T-helper 17 cell (primary cell): ENCODE measurements at places on chromosomes 1 and 21. TPM values are rescaled to one million over a fixed set of nuclear protein-coding genes. Genes with fewer than 3 reads are reported as not detected.

- no peak for DNase-seq
Measured at GRCh38 chr21:44306936-44307704, 7.3 kb downstream of the PFKL start.

DNA sequence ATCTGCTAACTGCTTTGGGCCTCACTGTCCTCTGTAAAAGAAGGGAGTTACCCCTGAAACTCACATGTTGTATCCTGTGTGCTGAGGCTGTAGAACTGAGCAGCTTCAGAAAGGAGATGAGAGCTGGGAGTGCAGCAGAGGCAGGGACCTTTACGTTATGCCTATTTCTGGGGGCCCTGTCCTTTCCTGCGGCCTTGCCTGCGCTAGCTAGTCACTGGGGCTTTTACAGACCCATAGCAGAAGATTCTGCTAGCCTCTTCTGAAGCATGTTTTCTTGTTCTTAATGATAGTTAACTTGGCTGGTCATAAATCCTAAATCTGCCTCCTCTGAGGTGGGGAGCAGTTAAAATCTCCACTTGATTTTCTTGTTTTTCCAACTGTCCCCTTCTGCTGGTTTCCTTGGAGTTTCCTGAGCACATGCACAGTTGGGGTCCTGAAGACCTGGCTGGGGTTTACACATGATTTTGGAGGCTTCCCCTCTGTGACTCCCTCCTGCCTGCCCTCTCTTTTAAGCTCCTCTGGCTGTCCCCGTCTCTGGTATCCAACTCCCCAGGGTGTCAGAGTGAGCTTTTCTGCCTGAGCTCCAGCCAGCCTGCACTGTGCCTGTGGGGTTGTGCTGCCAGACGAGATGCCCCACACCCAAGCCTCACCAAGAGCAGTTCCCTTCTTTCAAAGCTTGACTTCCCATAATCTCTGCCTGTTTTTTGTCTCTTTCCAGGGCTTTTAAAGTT lies 76.6 kb downstream of the NOS1AP start:
- no peak for DNase-seq

DNA sequence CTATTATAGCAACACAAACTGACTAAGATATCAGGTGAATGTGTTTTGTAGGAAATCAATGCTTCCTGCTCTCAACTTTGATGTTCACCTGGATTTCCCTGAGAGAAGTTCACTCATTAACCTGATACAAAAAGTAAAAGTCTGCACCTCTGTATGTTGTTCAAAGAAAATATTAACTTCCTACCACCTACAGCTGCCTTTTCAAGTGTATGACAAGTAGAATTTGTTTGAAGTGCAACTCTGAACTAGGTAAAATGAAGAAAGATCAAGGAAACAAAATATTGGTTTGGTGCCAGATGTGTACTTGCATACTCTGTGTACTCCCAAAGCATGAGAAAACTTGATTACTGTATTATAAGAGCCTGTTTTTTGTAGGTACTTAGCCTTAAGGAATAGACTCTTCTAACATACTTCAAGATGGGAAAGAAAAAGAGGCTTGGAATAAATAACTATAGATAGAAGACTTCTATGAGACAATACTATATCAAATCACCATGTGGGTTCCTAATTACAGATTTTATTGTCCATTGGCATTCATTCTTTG lies 193.4 kb downstream of the APP start:
- DNase-seq: no peak

DNA sequence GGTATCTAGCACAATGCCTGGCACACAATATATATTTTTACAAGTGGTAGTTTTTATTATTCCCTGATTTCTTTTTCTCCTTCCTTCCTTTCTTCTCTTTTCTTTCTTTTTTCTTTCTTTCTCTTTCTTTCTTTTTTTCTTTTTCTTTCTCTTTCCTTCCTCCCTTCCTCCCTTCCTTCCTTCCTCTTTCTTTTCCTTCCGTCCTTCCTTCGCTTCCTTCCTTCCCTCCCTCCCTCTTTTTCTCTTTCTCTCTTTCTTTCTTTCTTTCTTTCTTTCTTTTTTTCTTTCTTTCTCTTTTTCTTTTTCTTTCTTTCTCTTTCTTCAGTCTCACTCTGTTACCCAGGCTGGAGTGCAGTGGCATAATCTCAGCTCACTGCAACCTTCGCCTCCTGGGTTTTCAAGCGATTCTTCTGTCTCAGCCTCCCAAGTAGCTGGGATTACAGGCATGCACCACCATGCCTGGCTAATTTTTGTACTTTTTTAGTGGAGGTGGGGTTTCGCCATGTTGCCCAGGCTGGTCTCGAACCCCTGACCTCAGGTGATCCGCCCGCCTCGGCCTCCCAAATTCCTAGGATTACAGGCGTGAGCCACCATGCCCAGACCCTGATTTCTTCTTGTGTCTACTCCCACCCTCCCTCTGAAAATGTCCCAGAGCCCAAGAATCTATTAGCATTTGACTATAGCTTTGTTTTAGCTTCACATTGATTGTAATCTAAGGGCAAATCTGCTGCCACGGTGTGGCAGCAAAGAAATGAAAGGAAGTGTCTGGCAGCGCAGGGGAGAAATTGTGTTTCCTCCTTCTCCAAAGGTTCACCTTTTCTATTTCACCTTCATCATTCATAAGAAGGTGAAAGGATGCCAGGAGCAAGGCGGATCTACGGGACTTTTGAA lies 19.9 kb upstream of the ABCB10 start:
- DNase-seq: no peak

GRCh38 chr1:111654839-111655238 lies 35.2 kb downstream of the RAP1A start:
- DNase-seq: no peak

- no peak for DNase-seq
Measured at GRCh38 chr21:46055863-46056281, 42.0 kb upstream of the COL6A2 start.

RIMKLA gene
- total RNA-seq: 0.07 TPM
